ENCODE measurements at places on chromosomes 5 and 9.

DNA sequence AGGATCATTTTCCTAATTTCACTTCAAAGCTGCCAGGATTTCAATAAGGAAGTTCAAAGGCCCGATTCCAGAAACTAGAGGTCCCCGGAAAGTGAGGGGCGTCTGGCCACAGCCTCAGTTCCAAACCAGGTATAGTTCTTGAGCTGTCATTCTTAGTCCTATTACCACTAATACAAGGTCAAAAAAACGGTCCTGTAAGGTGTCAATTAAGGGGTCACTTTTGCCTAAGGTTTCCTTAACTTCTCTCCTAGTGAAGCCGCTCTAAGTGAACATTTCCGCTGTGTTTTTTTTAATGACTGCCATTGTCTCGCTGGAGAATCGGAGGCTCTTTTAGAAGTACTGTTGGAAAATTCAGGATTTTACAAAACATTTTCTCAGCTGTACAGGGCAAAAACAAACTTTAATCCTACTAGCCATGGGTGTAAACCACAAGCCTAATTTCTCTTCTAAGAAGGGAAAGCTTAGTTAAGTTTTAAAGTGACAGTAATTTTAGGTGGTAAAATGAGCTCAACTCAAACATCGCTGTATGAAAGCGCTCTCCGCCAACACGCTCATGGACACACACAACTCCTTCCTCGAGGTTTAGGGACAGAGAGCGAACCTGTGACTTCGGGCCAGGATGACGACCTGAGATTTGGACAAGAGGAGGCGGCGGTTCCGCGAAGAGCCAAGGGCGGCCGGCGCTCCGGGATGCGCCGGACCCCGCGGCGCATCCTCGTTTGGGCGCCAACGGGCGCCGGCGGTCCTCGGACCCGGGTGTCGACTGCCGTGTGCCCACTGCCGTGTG lies 76.7 kb upstream of the IFNE start:
- no peak for DNase-seq

GRCh38 chr9:18437315-18438201 lies 36.4 kb upstream of the ADAMTSL1 start:
- DNase-seq = no peak

- DNase-seq = no peak
Measured at GRCh38 chr9:93182572-93182971, 1.4 kb upstream of the WNK2 start.

GRCh38 chr9:16868701-16869100 lies 1.8 kb downstream of the BNC2 start:
- no peak for DNase-seq

- no peak for DNase-seq
Measured at GRCh38 chr9:130295945-130296782, 30.6 kb downstream of the HMCN2 start.

- DNase-seq = no peak
Measured at GRCh38 chr5:42242210-42242609, 181.0 kb upstream of the GHR start.

DNA sequence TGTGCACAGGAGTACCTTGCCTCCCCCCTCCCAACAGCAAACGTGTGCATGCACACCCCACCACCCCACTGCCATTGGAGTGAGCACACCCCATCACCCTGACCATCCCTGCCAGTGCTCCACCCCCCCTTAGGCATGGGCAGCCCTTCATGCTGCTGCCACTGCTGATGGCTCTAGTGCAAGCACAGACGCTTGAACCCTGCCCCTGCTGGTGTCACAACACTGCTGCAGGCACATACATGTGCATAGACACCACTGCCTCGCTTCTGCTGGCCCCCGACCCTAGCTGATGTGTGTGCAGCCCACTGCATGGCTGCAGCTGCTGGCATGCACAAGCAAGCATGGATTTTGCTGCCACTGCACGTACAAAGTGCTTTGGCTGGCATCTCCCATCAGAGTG lies 16.0 kb upstream of the RGS7BP start:
- no peak for DNase-seq

- no peak for DNase-seq
Measured at GRCh38 chr5:146872188-146872587, 6.4 kb downstream of the PPP2R2B start.

GRCh38 chr5:65356274-65356673 lies 125.4 kb downstream of the ADAMTS6 start:
- DNase-seq = no peak
